Thyroid gland (tissue), 4 donors: ENCODE measurements at places on chromosomes 16 and 17. TPM values are rescaled to one million over a fixed set of nuclear protein-coding genes. Genes with fewer than 3 reads are reported as not detected.

GRCh38 chr16:88058136-88058535 is 106.9 kb downstream of the BANP start:
- DNase-seq, result no peak
- peaks cover 15% of the 10 kb centered on the region for H3K4me1 ChIP-seq
- no peaks in the 10 kb centered on the region for H3K27me3 ChIP-seq
- no peaks in the 10 kb centered on the region for H3K36me3 ChIP-seq
- no peak overlapping the region for H3K4me3 ChIP-seq

- no peaks in the 10 kb centered on the region for H3K4me1 ChIP-seq
- H3K36me3 ChIP-seq, result no peaks in the 10 kb centered on the region
- no peak overlapping the region for H3K4me3 ChIP-seq
- no peak overlapping the region for H3K27ac ChIP-seq
Measured at GRCh38 chr16:76771216-76771615, 419.8 kb upstream of the MON1B start.

DNA sequence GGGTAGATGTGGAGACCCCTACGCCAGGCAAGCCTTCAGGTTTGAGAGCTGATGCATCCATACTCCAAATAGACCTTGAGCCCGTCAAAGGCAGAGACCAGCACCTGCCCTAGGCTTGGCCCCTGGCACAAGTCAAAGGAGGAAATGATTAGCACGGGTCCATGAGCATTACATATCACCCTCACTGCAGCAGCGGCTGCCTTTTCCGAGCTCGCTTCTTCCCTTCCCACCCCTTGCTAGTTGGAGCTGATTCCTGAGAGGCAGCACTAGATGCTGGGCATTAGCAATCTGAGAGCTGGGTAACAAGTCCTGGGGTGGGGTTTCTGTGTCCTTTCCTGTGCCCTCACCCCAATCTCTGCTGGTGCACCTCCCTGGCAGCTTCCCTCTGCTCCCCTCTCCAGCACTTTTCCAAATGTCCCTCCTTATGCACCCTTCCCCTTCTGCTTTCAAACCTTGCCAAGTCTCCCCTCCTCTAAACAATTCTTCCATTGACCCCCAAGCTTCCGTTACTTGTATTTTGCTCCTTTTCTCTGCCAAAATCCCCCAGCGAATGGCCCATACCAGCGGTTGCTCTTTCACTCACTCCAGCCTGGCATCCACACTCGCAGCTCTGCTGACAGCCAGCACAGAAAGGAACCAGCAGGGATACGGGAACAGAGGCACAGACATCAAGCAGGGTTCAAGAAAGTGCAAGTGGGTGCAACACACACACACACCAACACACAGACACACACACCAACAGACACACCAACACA is 3.0 kb downstream of the CDRT4 start:
- no peaks in the 10 kb centered on the region for H3K27me3 ChIP-seq
- peak overlapping the region; percentile 84 for H3K27ac ChIP-seq
- DNase-seq, result no peak

DNA sequence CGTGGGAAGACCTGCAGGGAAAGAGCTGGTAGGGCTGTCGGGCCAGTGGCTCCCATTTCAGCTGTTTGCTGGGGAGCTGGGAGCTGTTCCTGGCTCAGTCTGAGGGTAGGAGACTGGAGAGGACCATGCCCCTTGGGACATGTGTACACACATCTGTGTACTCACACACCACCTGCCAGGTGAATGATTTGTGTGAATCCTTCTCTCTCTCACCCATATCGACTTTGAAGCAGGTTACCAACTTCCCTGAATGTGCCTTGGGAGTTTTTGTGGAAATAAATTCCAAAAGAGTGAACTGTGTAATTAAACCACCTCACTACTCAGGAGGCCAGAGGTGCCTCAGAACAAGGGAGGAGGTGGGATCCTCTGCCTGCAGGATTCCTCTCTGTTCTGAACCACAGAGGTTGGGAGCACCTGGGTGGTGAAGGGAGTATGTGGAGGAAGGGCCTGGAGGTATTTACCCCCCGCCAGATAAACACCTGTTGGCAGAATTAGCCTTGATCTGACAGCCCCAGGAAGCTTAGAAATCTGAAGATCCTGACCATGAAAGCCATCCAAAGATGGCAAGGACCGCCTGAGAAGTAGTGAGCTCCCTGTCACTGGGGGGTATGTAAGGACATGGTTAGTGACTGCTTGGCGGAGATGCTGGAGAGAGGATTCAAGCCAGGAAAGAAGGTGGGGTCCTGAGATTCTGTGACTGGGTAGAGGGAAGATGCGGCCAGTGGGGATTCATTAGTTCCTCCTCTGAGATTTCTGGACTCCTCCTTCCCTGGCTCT is 3.3 kb downstream of the ABCC3 start:
- H3K27ac ChIP-seq, result peak overlapping the region; percentile 62
- H3K4me1 ChIP-seq, result peaks cover 59% of the 10 kb centered on the region
- no peaks in the 10 kb centered on the region for H3K27me3 ChIP-seq
- no peaks in the 10 kb centered on the region for H3K36me3 ChIP-seq
- no peak for DNase-seq
- H3K4me3 ChIP-seq, result no peak overlapping the region

DNA sequence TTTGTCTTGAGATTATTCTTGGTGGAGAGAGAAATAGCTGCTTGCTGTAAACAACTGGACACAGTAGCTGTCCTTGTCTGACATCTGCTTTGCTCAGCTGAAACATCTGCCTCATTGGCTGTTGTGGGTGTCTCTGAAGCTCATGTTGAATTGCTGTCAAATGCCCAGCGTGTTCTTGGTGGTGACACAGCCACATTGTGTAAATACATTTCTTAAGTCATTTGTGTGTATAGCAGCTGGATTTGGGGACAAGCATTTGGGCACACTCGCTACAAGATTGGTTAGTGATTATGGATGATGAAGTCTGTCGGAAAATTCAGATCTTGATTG is 5.3 kb downstream of the FAM234A start:
- H3K36me3 ChIP-seq, result no peaks in the 10 kb centered on the region
- DNase-seq, result no peak
- H3K4me3 ChIP-seq, result no peak overlapping the region
- peaks cover 30% of the 10 kb centered on the region for H3K4me1 ChIP-seq

- H3K4me3 ChIP-seq, result no peak overlapping the region
- H3K36me3 ChIP-seq, result no peaks in the 10 kb centered on the region
- no peaks in the 10 kb centered on the region for H3K27me3 ChIP-seq
- DNase-seq, result no peak
- H3K27ac ChIP-seq, result no peak overlapping the region
- no peaks in the 10 kb centered on the region for H3K4me1 ChIP-seq
Measured at GRCh38 chr17:35191001-35191695, 3.0 kb downstream of the SLC35G3 start.

- no peak overlapping the region for H3K4me3 ChIP-seq
- no peak for DNase-seq
- H3K4me1 ChIP-seq, result peaks cover 7% of the 10 kb centered on the region
- no peaks in the 10 kb centered on the region for H3K36me3 ChIP-seq
Measured at GRCh38 chr17:77610972-77611521, 347.5 kb upstream of the TNRC6C start.

SLC46A1 gene
- 15.6 TPM for total RNA-seq

DNA sequence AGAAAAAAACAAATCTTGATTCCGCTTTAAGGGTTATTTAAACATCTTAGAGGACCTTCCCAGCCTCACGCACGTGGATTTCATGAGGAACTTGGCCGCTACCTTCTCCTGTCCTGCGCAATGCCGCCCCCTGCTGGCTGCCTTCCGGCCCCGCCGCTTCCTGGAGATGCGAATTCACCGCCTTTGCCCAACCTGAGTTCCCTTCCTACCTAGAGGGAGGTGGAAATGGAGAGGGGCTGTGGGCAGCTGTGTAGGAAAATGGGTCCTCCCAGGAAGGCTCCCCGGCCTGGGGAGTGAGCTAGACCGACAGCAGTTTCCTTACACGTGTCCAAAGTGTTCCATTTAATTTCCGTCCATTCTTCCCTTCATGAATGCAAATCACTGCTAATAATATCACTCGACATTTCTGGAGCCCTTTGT is 1.0 kb upstream of the ABCC12 start:
- no peaks in the 10 kb centered on the region for H3K36me3 ChIP-seq
- H3K27me3 ChIP-seq, result no peaks in the 10 kb centered on the region
- no peak overlapping the region for H3K27ac ChIP-seq
- peak; percentile 90 for DNase-seq
- peaks cover 12% of the 10 kb centered on the region for H3K4me1 ChIP-seq

DRC3 gene
- 28.4 TPM for total RNA-seq

HBA2 gene
- total RNA-seq, result 21.2 TPM

GRCh38 chr16:50761267-50761666 is 19.4 kb downstream of the CYLD start:
- H3K27me3 ChIP-seq, result no peaks in the 10 kb centered on the region
- no peak overlapping the region for H3K27ac ChIP-seq
- no peak overlapping the region for H3K4me3 ChIP-seq
- no peaks in the 10 kb centered on the region for H3K4me1 ChIP-seq

PAFAH1B1 gene
- total RNA-seq, result 102 TPM

MC1R gene
- total RNA-seq, result 13.7 TPM

DNA sequence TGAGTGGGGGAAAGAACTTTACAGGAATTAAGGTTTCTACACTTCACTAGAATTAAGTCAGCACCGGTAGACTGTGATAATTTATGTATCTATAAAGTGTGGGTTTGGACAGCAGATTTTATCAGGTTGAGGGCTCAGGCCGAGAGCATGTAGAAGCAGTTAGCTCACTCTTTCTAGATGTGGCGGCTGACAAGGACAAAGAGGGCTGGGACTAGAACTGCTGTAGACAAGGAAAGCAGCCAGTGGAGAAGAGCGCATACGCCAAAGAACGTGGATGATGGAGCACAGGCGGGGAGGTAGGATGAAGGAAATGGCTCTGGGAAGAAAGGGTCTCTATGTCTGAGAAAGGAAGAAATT is 504 bp upstream of the GOSR1 start:
- peaks cover 10% of the 10 kb centered on the region for H3K36me3 ChIP-seq
- no peak overlapping the region for H3K4me3 ChIP-seq
- peaks cover 19% of the 10 kb centered on the region for H3K4me1 ChIP-seq
- no peaks in the 10 kb centered on the region for H3K27me3 ChIP-seq
- DNase-seq, result no peak
- H3K27ac ChIP-seq, result no peak overlapping the region

- no peak overlapping the region for H3K4me3 ChIP-seq
- no peaks in the 10 kb centered on the region for H3K27me3 ChIP-seq
- DNase-seq, result no peak
Measured at GRCh38 chr16:4465977-4466779, 8.2 kb downstream of the NMRAL1 start.

GRCh38 chr17:17391668-17392370 is 85.0 kb upstream of the MED9 start:
- no peak overlapping the region for H3K27ac ChIP-seq
- H3K36me3 ChIP-seq, result no peaks in the 10 kb centered on the region
- H3K4me3 ChIP-seq, result no peak overlapping the region
- no peak for DNase-seq
- H3K4me1 ChIP-seq, result peaks cover 3% of the 10 kb centered on the region
- no peaks in the 10 kb centered on the region for H3K27me3 ChIP-seq

- no peaks in the 10 kb centered on the region for H3K4me1 ChIP-seq
- H3K27ac ChIP-seq, result no peak overlapping the region
- H3K27me3 ChIP-seq, result no peaks in the 10 kb centered on the region
- no peak overlapping the region for H3K4me3 ChIP-seq
Measured at GRCh38 chr17:39277110-39277509, 51.4 kb upstream of the STAC2 start.

- peak; percentile 27 for DNase-seq
- H3K27me3 ChIP-seq, result no peaks in the 10 kb centered on the region
- no peak overlapping the region for H3K27ac ChIP-seq
- H3K36me3 ChIP-seq, result no peaks in the 10 kb centered on the region
Measured at GRCh38 chr16:10039220-10040096, 142.8 kb downstream of the GRIN2A start.

ITGB4 gene
- 27.3 TPM for total RNA-seq

DNA sequence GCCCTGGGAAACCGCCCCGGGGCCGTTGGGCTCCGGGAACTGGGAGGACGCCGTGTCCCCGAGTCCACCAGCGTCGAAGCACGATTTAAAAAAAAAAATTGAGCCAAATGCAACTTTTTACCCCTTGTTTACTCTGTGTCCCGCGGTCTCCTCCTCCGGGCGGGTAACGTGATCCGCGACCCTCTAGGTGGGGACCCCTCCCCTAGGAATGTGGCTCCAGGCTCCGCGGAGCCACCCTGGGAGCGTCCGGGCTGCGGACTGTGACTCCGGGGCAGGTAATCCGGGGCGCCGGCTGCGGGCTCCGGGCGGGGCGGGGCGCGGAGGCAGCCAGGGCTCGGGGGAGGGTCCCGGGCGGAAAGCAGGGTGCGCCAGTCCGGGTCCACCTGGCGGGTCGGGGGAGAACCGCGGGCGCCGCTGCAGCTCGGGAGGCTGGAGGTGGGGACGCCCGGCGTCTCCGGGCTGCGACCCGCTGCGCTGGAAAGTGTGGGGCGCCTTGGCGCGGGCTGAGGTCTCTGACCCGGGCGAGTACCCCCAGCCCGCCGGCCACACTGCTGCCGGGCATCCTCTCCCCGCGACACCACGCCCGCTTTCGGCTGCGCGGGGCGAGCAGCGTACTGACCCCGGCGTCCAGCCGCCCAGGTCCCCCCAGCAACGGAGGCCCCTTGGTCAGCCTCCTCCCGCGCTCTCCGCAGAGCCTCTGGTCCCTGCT is 852 bp upstream of the HELZ start:
- no peaks in the 10 kb centered on the region for H3K27me3 ChIP-seq
- peaks cover 3% of the 10 kb centered on the region for H3K36me3 ChIP-seq
- H3K4me1 ChIP-seq, result peaks cover 6% of the 10 kb centered on the region
- peak overlapping the region; percentile 89 for H3K27ac ChIP-seq
- DNase-seq, result peak; percentile 34

DNA sequence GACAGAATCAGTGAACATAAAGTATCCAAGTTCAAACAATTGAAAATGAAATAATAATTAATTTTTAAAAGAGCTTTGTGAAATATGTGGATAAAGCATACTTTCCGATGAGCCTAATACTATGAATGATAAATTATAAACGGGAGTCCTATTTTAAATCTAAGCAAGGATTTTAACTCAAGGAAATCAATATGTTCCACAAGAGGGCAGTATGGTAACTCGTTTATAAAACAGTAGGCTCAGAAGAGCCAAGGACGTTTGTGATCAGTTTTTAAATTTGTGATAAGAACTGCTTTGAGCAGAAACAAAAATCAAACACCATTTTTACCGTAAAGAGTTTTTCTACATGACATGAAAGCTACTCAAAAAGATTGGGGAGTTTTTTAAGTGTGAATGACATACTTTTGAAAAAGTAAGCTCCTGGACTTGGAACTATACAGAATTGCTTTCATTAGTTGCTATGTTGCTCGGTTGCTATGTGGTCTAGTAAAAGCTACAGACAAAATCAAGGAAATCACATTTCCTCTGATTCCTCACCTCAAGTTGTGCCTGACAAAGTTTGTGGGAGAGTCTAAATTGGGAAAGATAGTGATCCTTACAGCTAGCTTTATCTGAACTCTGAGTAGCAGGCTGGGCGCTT is 11.8 kb upstream of the TEKT1 start:
- no peaks in the 10 kb centered on the region for H3K36me3 ChIP-seq
- no peak overlapping the region for H3K27ac ChIP-seq
- H3K4me1 ChIP-seq, result peaks cover 3% of the 10 kb centered on the region

PRCD gene
- total RNA-seq, result 8.3 TPM

TEKT5 gene
- total RNA-seq, result not detected

DNA sequence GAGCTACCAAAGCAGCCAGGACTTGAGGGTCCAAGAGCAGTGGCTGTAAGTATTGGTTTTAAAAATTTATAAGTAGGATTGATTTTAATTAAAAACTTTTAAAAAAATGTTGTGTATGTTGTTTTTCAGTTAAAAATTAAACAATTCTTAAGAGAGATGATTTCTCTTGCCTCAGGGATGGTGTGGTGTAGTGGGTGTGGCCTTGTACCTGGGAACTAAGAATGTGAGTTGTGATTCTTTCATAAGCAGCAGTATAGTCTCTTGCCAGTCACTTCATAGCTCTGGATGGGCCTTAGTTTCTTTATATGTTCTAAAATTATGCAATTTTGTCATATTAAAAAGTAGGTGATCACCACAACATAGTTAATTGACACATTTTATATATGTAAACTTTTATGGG is 99.5 kb downstream of the FTO start:
- no peaks in the 10 kb centered on the region for H3K27me3 ChIP-seq
- H3K4me1 ChIP-seq, result peaks cover 4% of the 10 kb centered on the region
- no peaks in the 10 kb centered on the region for H3K36me3 ChIP-seq
- no peak overlapping the region for H3K27ac ChIP-seq
- no peak overlapping the region for H3K4me3 ChIP-seq

HIRIP3 gene
- total RNA-seq, result 23.1 TPM
